AG04449 (cell line): ENCODE measurements at places on chromosomes 6 and 20.

DNA sequence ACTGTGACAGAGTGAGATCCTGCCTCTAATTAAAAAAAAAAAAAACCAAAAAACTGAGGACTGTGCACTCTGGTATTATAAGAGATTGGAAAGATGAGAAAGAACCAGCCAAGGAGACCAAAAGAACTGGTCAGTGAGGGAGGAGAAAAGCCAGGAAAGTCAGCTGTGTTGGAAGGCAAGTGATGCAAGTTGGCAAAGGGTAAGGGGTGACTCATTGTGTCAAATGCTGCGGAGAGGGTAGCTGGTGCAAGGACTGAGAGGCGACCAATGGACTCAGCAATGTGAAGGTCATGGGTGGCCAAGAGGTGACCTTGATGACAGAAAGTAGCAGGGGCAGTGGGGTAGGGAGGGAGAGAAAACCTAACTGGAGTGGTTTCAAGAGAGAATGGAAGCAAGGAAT, 27.4 kb upstream of the LRRN4 start:
- no peak for DNase-seq

GRCh38 chr6:149061930-149062329, 255.6 kb upstream of the TAB2 start:
- DNase-seq: no peak

GRCh38 chr6:81451787-81452186, 300.7 kb downstream of the TENT5A start:
- peak; percentile 63 for DNase-seq

- no peak for DNase-seq
Measured at GRCh38 chr20:22563062-22563965, 21.1 kb downstream of the FOXA2 start.

DNA sequence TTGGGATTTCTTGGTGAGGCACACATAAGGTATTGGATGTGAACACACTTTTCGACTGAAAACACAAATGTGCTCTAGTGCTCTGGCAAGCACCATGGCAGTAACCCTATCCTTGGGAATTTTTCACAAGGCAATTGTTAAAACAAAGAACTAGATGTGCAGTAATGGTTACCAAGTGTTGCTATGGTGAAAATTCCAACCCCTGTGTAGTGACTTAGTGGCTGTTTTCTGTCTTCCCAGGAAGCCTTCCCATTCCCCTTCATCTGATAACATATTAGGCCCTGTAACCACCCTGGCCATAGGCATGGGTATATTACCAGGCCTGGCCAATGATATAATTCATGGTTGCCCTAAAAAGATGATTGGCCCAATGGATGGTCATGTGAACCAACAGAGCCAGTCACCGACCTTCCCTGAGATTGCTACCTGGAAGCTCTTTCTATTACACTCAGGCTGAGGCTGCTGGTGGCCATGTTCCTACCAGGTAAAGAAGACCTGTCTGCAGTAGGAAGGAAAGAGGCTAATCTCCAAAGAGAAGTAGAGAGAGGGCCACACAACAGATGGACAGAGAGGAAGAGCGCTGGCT, 4.1 kb downstream of the C20orf202 start:
- DNase-seq: no peak

- DNase-seq: no peak
Measured at GRCh38 chr20:62811320-62811719, 5.5 kb upstream of the COL9A3 start.

DNA sequence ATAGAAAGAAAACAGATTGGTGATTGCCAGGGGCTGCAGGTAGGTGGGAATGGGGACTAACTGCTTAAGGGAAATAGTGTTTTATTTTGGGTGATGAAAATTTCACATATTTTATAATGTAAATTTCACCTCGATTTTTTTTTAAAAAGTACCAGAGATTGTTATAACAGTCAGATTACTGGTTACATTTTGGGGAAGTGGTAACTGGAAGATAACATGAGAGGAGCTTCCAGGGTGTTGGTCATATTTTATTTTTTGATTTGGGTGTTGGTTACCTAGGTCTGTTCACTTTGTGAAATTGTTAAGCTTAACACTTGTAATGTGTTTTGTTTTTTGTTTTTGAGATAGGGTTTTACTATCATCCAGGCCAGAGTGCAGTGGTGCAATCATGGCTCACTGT, 17.2 kb upstream of the CRIP3 start:
- DNase-seq: no peak

- DNase-seq: no peak
Measured at GRCh38 chr20:10448270-10449156, 13.4 kb downstream of the SLX4IP start.

- DNase-seq: no peak
Measured at GRCh38 chr6:30453508-30454116, 35.7 kb upstream of the HLA-E start.

DNA sequence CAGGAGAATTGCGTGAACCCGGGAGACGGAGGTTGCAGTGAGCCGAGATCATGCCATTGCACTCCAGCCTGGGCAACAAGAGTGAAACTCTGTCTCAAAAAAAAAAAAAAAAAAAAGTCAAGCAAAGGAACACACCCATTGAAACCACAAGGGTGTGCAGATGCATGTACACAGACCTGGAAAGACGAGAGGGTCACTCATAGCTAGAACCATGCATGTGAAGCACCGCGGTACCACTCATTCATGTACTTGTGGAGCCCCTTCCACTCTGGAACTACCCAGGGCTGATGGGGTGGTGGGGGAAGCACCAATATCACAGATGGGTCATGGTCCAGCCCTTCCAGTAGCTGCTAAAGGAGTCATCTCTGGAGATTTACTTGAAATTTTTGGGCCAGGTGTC, 7.4 kb upstream of the TJAP1 start:
- no peak for DNase-seq

GRCh38 chr20:36886859-36887751, 11.2 kb downstream of the TLDC2 start:
- DNase-seq: no peak

- no peak for DNase-seq
Measured at GRCh38 chr6:156280065-156280464, 497.1 kb upstream of the ARID1B start.

- no peak for DNase-seq
Measured at GRCh38 chr6:110410511-110410910, 4.9 kb downstream of the DDO start.
